ENCODE measurements at places on chromosomes 6 and 20. TPM values are rescaled to one million over a fixed set of nuclear protein-coding genes. Genes with fewer than 3 reads are reported as not detected.

Gene RNF39
- not detected for total RNA-seq

Gene HLA-DRB5
- total RNA-seq: not detected

Gene POU5F1
- 0.09 TPM for total RNA-seq

Gene RNF182
- total RNA-seq: 0.28 TPM

Gene RREB1
- total RNA-seq: 12.1 TPM

Gene RIMS1
- 0.28 TPM for total RNA-seq

Gene DEFB132
- total RNA-seq: not detected

Gene NRSN2
- 14.5 TPM for total RNA-seq

Gene SYCP2
- 0.57 TPM for total RNA-seq

Gene CGA
- total RNA-seq: 0.09 TPM

Gene GNAS-AS1
- 1.2 TPM for total RNA-seq

Gene GTSF1L
- not detected for total RNA-seq

Gene PGK2
- total RNA-seq: not detected

Gene C6orf52
- total RNA-seq: not detected

Gene MEI4
- not detected for total RNA-seq

Gene PKHD1
- not detected for total RNA-seq

Gene ZSCAN23
- total RNA-seq: 4.4 TPM

Gene WDR46
- 89.3 TPM for total RNA-seq

Gene BPIFA1
- not detected for total RNA-seq

Gene IGF2R
- total RNA-seq: 137 TPM

Gene PXMP4
- 5.4 TPM for total RNA-seq

Gene ABHD12
- 32.8 TPM for total RNA-seq

Gene TFB1M
- total RNA-seq: 14.1 TPM

Gene TCP11
- not detected for total RNA-seq

Gene POM121L2
- total RNA-seq: not detected

Gene IER3
- total RNA-seq: 61.3 TPM

Gene TBC1D20
- 38.5 TPM for total RNA-seq

Gene ENPP4
- 2.8 TPM for total RNA-seq

Gene RAET1G
- total RNA-seq: 4.1 TPM

Gene TRIM15
- total RNA-seq: not detected

Gene GZF1
- 28.8 TPM for total RNA-seq

Gene AIF1
- total RNA-seq: not detected

Gene NHLRC1
- 1.8 TPM for total RNA-seq

Data from smooth muscle cell of bladder (primary cell).